ENCODE measurements at places on chromosomes 2 and 18.

- DNase-seq: no peak
These were observed 119.0 kb upstream of the ARHGAP28 start for GRCh38 chr18:6610466-6610865.

- no peak for DNase-seq
These were observed 202.9 kb downstream of the NDUFA10 start for GRCh38 chr2:239822146-239822831.

DNA sequence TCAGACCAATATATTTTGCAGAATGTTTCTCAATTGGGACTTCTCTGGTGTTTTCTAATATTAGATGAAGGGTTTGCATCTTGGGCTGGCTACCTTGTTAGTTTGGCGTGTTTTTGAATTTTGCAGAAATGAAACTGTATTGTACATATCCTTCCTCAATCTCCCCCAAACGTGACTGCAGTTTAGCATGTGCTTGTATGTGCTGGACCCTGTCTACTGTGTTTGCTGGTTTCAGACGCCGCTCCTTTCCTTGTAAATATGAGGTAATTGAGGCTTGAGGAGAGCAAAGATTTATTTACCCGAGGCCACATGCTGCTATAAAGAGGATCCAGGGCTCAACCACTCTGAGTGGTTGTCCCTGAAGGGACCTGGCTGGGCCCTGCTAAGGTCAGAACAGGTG is 57.2 kb downstream of the NGEF start:
- DNase-seq: no peak

DNA sequence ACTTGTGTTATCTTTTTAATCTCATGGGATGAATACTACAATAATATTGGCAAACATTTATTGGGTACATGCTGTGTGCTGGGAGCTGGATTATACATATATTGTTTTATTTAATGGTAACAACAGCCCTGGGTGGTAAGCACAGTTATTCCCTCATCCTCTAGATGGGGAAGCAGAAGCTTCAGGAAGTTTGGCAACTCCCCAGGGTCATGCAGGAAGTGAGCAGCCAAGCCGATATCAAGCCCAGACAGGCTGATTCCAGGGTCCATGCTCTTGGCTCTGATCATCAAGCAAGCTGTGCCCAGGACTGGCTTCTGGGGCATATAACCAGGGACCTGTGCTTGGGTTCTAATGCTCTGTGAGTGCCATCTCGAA is 155.8 kb downstream of the ZNF516 start:
- DNase-seq: no peak

GRCh38 chr18:13164406-13164805 is 54.2 kb upstream of the LDLRAD4 start:
- DNase-seq: no peak

DNA sequence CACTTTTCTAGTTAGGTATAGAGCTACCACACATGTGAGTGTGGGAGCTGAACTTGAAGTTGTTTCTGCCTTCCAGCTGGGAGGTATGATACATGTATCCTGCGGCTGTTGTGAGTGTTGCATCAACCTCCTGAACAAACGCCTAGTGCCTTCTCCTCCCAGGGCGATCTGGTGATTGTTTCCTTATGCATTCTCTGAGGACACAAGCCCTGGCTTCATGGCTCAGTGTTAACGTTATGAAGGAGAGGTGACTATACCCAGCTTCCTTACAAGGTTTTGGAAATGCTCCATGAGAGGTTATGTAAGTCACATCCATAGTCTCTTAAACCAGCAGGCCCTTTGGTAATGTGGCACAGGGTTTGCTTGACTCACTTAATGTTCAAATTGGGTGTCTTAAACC is 64.9 kb downstream of the SPRED2 start:
- no peak for DNase-seq

GRCh38 chr2:172088245-172089004 is 3.1 kb downstream of the DLX1 start:
- DNase-seq: no peak

DNA sequence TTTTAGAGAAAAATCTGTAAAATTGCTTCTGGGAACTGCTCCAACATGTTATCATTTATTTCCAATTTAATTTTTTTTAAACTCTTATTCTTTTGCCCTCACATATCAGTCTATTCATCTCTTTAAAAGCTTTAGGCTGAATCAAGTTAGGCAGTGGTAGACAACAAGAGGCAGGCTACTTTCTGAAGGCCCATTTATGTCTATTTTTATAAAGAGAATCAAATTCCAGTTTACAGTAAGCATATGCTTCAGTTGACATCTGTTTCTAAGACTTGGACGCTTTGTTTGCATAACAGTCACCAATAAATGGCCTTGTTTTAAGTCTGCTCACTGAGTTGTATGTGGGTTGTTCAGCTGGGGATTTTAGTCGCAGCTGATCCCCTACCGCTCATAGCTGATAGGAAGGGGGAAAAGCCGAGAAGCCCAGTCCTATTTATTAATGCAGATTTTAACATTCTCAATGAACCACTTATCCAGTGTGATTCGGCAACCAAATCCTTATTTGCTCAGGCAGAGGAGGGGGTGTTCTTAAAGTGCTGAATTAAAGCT is 260.4 kb upstream of the SIX3 start:
- DNase-seq: no peak

GRCh38 chr18:67072791-67073190 is 443.7 kb downstream of the DSEL start:
- DNase-seq: no peak

GRCh38 chr2:74760875-74761630 is 72.9 kb upstream of the HK2 start:
- DNase-seq: no peak

DNA sequence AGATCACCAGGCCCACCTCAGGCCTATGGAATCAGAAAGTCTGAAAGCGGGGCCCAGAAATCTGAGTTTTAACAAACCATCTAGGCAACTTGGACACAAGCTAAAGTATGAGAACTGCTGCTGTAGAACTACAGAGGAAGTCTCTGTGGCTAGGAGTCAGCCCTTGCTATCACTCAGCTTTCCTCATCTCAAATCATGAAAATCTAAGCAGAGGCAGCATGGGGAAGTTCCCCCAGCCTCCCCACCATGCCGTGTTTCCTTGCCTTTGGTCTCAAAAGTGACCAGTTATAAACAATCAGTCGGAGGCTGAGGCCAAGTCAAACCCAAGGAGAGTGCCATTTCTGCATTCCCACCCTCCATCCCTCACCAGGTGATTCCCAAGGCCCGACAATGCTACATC is 404.7 kb downstream of the BCL11A start:
- DNase-seq: no peak

DNA sequence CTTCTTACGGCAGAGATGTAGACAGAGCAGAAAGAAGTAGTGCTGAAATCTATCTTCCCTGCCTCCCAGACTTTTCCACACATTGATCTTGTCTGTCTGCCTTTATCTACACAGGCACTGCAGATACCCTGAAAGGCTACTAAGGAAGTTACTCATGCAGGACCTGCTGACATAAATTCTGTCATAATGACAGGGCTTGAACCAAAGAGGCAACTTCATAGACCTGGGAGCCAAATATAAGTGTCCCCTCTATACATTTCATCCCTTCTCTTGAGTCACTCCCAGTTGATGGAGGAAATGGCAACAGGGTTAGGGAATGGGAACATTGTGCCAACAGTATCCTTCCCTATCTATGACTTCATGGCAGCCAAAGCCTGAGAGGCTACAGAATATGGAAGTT is 157.5 kb downstream of the TNS1 start:
- DNase-seq: no peak

GRCh38 chr18:10015941-10016819 is 102.4 kb downstream of the VAPA start:
- DNase-seq: no peak
